ENCODE measurements at places on chromosomes 6 and 20. TPM values are rescaled to one million over a fixed set of nuclear protein-coding genes. Genes with fewer than 3 reads are reported as not detected.
A peak's percentile ranks its signal among the peaks of the same experiment; 100 is the strongest.

DNA sequence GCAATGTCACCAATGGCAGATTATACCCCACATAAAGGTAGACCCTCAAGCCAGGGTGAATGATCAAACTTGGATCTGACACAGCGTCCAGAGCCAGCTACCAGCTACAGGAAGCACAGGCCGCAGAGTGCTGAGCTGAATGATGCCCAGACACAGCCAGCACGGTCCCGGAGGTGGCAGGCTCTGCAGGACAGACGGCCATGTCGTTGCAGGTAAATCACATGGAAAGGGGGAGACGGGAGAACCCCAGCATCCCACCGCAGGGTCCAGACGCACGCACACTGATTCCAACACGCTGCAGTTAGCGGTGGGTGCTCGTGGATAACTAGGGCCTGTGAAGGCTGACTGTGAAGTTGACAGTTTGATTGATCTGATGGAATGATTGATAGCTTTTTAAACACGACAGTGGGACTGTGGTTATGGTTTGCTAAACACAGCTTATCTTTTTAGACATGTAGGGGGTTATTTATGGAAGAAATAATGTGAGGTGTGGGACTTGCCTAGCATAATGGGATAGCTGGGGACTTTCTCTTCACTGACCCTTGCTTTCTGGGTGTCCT, 228.5 kb downstream of the ERMARD start:
- no peak for DNase-seq

- DNase-seq: peak; percentile 67
These were observed 49.3 kb upstream of the SCAF8 start for GRCh38 chr6:154683756-154684523.

DNA sequence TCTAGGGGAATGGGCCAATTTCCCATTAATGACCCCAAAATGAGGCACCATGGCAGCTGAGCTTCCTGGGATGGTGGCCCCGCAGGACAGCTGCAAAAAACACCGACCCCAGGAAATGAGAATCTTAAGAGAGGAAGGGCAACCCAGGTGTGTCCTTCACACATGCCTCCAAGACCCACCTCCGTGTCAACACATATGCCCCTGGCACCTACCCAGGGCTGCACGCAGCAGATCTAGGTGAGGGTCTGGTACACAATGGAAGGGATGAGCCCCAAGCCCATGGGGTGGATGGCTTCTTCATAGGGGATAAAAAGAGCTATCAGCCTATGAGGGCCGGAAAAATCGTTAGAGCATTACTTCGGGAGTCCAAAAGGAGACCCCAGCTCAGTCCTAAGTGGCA, 9.5 kb downstream of the MTCH1 start:
- DNase-seq: no peak

- DNase-seq: no peak
These were observed 30.9 kb upstream of the PTPRT start for GRCh38 chr20:43220612-43221011.

GRCh38 chr20:1299522-1299921, 29.4 kb downstream of the SDCBP2 start:
- DNase-seq: no peak

DNA sequence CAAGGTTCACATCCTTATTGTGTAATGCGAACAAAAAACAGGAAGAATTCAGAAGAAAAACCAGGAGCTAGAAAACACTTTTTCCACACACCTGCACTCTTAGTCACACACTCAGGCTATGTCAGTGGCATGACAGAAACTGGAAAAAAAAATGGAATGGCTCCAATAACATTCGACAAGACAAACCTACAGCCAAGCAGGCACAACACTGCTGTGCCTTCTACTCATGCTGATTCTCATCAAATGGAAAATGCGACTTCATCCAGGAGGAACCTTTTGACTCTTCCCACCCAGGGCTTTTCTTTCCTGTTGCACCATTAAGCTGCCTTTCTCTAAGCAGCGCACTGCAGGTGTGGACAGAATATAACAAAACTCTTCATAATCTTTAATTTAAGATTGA, 163.2 kb upstream of the BTBD3 start:
- DNase-seq: peak; percentile 51

The CST4 gene
- total RNA-seq: not detected

The BPI gene
- total RNA-seq: not detected

The ADAM33 gene
- total RNA-seq: not detected
